Activated CD8-positive, alpha-beta T cell treated with anti-CD3 and anti-CD28 coated beads, Interleukin-2, amount 10 ng/mL, durations not matched to agents 7 days and 5 days (primary cell): ENCODE measurements at places on chromosomes 2 and 18.

GRCh38 chr18:2978661-2979106, 34.3 kb downstream of the LPIN2 start:
- DNase-seq: no peak

- DNase-seq: no peak
These were observed 78.3 kb downstream of the TMEM163 start for GRCh38 chr2:134640494-134640893.

- peak; percentile 48 for DNase-seq
These were observed 18.0 kb downstream of the TGOLN2 start for GRCh38 chr2:85309699-85310321.

DNA sequence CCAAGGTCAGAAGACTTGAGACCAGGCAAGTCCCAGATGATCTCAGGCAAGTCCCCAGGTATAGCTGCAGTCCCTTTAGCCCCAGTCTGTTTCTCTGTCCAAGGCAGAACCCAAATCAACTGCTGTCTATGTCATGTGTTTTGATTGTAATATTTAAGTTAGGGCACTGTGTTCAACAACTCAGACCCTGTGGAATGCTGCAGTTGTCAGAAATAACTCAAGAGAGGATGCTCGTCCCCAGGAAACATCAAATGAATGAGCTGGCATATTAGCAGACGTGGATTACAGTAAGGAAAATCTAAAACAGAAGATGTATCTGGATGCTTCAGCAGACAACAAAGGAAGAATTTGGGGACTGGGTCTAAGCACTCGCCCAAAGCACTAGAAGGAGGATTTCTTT, 70.1 kb downstream of the BCL11A start:
- DNase-seq: no peak

DNA sequence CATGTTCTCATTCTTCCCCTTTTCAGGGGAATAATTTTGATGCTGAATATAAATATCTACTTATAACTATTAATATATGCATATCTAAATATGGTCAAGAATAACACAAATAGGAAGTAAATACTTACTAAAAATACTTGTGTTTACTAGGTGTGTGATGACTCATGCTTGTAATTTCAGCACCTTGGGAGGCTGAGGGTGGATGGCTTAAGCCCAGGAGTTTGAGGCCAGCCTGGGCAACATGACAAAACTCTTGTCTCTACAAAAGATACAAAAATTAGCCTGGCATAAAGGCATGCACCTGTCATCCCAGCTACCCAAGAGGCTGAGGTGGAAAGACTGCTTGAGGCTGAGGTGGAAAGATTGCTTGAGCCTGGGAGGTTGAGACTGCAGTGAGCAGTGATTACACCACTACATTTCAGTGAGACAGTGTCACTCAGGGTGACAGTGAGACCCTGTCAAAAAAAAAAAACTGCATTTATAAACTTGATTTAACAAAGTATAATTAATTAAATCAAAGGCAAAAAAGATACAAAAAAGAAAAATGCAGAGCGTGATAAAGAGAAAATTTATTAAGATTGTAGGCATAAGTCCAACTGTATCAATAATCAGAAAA, 703.1 kb upstream of the VRK2 start:
- no peak for DNase-seq

GRCh38 chr2:187567126-187567525, 12.9 kb upstream of the TFPI start:
- no peak for DNase-seq

DNA sequence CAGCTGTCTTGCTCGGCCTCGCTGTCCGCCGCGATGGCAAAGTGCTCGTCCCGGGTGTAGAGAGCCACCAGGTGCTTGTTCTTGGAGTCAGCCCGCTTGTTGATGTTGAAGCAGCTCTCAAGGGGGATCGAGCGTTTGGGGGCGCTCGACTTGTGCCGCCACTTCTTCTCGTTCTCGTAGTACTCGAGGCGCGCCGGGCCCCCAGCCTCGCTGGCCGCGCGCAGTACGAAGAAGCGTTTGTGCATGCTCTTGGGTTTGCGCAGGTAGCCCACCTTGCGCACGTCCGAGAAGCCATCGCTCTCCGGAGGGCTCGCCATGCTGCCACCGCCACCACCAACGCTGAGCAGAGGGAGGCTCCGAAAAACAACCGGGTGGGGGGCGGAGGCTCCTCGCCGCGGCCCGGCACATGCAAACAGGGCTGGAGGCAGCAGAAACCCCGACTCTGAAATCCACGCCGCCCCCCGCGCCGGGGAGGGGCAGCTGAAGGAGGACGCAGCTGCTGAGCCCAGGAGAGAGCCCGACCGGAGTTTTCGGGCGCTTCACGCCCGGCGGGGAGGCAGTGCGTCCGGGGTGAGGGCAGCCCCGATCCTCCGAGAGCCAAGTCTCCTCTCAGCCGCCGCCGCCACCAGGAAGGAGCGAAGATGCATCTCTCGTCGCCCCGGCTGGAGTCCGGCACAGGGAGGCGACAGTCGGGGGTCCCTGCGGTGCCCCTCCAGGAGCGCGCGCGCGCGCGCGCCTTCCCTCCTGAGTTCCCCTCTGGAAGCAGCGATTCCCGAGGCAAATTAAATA, 1.0 kb downstream of the IRS1 start:
- peak; percentile 76 for DNase-seq

DNA sequence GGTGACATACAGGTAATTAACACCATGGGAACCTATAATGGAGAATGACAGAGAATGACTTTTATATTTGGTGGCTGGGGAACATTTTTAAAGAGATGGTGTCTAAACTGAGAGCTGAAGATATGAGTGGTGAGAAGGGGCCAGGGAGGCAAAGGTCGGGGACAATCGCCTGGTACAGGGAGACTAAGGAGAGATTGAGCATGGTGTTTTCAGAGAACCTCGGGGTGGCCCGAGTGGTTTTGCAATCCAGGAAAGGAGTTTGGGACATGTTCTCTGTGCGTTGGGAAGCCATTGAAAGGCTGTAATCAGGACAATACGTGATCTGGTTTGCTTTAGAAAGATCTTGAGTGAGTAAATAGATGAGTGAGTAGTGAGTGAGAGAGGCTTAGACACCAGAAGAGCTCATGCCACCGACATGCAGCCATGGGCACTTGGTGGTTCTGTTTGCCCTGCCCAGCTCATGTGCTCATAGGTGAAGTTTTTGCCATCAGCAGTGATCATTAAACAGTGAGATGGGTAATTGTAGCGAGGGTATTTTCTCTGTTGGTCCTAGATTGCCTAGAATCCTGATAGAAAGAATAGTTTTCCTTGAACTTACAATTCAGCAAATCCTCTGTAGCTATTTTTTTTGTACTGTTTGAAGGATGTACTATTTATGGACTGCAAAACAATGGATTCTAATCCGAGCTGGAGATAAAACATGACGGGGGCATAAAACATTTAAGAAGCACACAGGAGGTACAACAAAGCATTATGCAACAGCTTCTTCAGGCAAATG, 114.7 kb downstream of the SH3RF3 start:
- DNase-seq: no peak

DNA sequence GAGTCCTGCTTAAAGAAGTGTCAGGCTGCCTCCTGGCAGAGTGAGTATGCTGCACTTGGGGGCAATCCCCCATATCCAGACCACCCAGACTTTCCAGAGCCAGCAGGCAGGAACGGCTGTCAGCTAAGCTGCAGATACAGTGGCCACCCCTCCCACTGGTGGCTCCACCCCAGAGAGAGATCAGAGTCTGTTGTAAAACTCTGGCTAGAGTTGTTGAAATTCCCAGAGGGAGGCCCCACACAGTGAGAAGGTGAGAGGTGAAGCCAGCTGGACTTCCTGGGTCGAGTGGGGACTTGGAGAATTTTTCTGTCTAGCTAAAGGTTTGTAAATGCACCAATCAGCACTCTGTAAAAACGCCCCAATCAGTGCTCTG, 533.8 kb upstream of the ACVR2A start:
- DNase-seq: no peak

DNA sequence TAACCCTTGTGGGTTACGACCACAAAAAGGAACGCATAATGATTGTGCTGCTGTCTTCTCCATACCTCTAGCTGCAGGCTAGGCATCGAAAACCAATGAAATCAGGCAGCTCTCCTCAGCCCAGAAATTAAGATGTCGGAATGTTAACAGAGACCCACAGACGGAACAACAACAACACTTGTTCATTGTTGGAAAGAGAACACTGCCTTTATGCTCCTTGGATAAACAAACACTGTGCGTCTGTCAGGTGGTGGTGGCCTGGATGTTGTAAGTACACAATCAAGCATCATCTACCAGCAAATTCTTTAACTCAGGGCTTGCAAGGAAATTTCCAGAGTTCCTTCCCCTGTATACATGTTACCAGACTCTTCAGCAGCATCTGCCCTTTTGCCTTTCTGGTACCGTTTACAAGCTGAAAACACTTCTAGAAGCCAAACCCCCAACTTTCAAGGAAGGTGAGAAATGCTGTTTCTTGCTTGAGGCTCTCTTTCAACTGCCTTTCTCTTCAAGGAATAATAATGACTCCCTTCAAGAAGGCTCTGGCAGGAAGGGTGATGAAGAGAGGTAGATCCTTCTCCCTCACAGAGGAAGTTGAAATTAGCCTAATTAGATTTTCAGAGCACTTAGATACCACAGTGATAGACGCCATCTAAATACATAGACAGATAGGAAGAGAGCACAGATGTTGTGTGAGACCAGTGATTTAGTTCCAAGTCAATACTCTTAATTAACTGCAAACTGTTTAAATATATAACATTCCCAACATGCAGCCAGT, 332.7 kb downstream of the ZNF521 start:
- no peak for DNase-seq

DNA sequence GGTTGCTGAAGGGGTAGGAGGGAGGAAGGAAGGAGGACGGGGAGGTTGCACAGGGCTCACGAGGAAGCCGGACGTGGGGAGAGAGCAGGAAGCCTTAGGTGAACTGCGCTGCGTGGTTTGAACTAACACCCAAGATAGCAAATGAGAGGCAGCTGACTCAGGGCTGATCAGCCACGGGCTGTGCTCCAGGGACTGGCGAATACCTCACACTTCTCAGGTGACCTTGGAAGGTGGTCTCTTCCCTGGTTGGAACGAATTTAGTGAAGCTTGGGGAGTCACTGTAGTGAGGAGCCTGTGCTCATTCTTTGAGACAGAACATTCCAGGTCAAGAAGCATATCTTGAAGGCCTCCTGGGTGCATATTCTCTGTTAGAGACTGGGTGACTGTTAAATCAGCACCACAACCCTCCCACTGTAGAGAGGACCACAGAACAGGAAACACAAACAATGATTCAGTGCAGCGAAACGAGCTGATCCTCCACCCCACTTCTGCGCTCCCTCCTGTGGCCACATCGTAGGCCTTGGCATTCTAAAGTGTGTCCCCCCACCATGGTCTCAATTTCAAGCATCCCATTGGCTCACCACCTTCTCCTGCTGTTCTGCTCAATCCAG, 33.8 kb downstream of the TOGARAM2 start:
- peak; percentile 90 for DNase-seq

DNA sequence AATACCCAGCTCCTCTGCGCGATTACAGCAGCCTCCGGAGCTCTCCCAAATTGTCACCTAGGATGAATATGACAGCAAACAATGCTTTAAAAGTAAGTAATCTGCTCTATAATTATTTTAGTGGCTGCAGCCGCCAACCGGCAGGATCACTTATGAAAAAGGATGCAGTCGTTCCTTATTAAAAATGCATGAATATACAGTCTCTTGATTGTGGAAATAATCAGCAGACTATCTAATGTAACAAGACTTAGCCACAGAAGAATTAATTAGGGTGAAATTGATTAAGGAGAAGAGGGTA, 71.8 kb upstream of the STPG4 start:
- DNase-seq: no peak

GRCh38 chr18:2723207-2723606, 67.7 kb downstream of the SMCHD1 start:
- no peak for DNase-seq

DNA sequence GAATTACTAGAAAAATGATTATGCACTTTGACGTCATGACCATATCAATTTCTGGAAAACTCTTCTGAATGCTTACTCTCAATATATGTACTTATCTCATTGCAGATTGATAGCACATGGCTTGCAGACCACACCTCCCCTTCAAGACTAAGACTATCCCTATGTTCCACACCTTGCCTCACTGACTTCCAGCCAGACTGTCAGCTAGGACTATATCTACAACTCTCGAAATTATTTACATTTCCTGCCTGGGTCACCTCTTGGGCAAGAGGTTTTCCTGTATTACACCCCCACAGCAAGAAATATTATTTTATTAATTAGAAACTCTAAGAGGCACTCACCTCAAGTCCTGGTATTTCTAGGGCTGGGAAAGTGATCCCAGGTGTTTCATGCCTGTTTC, 236.6 kb downstream of the CYRIA start:
- no peak for DNase-seq

DNA sequence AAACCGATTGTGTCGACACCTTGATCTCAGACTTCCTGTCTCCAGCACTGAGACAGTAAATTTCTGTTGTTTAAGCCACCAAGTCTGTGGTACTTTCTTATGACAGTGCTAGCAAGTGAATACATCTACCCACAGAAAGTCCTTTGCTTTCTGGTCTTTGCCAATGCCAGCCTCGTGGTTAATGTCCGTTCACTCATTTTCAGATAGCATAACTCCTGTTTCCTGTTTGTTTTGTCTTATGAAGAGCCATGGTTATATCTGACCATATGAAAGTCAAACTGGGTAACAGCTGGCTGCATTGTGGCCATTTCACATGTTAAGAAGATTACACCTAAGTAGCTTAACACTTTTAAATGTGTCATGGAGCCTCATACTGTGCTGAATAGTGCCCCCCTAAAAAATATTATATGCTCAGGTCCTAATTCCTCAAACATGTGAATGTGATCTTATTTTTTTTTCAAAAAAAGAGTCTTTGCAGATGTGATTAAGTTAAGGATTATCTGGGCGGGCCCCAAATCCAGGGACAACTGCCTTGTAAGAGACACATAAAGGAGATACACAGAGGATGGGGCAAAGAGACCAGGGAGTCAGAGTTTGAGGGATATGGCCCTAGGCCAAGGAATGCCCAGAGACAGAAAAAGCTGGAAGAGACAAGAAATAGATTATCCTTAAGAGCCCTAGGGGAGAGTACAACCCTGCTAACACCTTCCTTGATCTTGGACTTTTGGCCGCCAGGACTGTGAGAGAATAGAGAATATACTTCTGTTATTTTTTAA, 118.0 kb downstream of the KCNE4 start:
- DNase-seq: no peak

- no peak for DNase-seq
These were observed 231.1 kb downstream of the MYCN start for GRCh38 chr2:16171425-16171920.

- DNase-seq: no peak
These were observed 171.4 kb downstream of the FSHR start for GRCh38 chr2:48982887-48983435.

- no peak for DNase-seq
These were observed 11.3 kb downstream of the TSHZ1 start for GRCh38 chr18:75221897-75222296.

- DNase-seq: no peak
These were observed 33.6 kb downstream of the SCTR start for GRCh38 chr2:119490653-119491195.

DNA sequence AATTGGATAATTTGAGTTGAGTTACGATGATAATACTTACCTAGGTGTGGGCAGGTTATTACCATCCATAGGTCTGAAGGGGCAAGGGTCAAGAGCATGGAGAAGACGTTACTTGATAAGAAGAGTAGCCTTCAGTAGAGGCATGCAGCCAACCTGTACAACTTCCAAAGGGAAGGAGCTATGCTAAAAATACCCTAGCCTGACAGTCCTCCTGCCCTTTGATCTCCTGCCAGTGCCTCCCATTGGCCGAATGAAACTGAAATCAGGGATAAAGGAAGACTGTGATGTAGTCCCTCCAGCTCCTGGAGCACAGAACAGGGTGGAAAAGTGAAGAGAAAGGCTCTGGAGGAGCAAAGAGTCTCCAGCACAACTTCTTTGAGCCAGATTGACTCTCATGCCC, 487.4 kb downstream of the ADCYAP1 start:
- DNase-seq: no peak

GRCh38 chr2:238203973-238204683, 633 bp upstream of the ILKAP start:
- DNase-seq: no peak
